ENCODE measurements at places on chromosomes 1 and 21.

DNA sequence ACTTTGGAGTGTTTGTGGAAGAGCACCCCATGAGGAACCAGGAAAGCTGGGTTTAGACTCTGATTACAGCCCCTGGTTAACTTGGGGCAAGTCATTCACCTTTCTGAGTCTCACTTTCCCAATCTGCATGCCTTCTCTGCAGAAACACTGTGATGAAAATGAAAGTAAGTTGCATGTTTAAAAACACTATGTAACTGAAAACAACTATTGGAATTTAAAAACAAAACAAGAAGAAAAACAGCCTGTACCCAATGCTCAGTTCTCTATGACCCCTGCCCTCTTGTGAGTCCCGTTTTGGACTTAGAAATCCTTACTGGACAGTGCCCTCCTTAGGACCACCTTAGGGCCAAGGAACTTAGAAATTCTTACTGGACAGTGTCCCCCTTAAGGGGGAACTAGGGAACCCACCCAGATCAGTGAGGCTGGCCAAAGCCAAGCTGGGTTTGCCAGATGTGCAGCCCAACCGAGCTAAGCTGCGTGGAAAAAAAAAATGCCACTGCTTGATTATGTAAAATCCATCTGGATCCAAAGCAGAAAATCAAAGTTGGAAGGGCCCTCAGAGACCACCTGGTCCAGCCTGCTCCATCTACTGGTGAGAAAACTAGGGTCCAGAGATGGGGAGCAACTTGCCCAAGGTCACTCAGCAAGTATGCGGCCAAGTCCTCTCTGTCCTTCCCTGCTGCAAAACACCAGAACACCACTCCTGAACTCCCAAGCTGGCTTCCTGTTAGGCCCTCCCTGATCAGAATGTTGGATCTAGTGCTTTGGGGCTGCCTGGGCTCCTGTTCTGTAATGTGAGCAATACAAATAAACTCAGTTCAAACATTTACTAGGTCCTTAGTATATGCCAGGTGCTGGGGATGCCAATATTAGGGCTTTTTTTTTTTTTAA is 77.7 kb downstream of the MRPL37 start:
- no peak for DNase-seq

GRCh38 chr1:59126366-59126765 is 170.5 kb upstream of the FGGY start:
- DNase-seq = no peak

DNA sequence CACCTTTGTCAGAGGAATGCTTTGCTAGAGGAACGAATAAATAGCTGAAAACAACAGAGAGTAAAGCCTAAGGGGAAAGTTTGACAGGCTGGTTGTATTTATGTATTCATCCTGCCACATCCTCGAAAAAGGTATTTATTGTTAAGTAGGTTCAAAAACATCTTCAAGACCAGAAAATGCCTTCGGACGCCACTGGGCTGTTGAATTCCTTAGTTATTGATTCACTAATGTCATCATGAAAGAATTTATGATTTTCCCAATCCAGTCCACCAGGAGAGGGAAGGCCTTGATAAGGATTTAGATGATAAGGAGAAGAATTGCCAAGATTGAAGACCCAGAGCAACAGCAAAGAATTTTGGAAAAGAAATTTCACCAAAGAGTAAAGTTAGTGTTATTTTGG is 35.2 kb upstream of the MAB21L3 start:
- DNase-seq = no peak

- DNase-seq = no peak
These were observed 24.8 kb downstream of the MARK1 start for GRCh38 chr1:220552672-220553260.

DNA sequence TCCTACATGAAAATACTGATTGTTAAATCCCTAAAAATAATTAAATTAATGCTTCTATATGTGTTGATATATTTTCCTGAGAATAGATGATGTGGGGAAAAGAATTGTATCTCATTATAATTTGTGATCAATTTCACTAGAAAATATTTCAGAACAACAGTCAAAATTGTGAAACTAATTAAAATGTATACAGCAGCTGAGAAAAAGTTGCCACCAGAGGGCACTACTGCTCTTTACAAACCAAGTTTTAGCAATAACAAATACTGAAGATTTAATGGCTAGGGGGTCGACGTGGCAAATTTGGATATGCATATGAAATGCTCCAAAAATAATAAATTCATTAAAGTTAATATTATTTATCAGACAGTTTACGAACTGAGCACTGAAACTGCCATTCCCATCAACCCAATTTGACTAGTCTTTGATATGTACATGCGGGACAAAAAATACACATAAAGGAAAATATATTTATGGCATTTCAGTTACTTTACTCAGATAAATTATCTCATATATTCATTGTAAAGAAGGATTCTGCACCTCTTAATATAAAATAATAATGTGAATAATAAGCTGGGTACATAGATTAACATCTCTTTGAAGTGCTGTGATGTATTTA is 96.3 kb upstream of the TMPRSS15 start:
- DNase-seq = peak; percentile 83

GRCh38 chr1:81954534-81955020 is 153.8 kb downstream of the ADGRL2 start:
- peak; percentile 69 for DNase-seq

DNA sequence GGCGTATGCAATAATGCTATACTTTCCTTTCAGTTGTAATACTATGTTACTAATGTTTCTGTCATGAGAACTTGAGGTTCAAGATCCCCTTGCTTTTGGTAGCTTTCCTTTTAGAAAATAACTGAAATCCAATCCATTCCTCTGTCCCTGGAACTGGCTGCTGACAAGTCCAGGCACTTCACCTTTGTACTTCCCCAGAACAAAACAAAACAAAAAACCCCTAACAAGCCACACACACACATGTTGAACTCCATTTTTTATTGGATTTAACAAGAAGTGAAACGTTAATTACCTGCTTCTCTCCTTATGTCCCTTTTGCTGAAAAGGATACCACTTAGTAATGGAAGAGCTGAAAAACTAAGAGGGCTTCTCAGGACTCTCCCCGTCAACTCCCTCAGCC is 26.1 kb upstream of the SDC3 start:
- DNase-seq = no peak

DNA sequence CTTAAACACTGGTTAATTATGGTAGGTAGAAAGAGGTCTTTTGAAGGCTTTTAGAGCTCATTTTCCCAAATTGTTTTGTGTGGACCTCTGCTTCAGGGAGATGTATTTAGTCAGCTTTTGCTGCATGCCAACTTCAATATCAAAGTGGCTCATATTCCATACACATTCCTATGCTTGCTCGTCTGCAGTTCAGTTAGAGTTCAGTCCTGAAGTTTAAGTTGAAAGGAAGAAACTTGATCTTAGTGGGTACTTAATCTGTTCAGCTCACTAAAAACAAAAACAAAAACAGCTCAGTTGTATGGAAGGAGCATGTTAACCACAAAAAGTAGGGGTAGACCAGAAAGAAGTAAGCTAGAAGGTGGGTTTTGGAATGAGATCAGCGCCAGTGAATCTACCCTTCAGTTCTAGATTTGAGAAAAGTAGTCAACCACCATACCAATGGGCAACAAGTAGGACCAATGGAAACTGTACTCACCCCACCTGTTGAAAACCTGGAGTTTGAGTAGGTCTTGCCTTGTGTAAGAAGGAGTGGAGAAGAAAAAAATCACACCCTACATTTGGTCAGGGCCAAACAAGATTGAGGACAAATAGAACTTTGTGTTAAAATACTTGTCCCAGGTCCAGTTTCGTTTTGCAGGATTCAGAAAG is 58.0 kb downstream of the LEPR start:
- DNase-seq = no peak

- DNase-seq = no peak
These were observed 71.4 kb upstream of the COG2 start for GRCh38 chr1:230570724-230571360.

DNA sequence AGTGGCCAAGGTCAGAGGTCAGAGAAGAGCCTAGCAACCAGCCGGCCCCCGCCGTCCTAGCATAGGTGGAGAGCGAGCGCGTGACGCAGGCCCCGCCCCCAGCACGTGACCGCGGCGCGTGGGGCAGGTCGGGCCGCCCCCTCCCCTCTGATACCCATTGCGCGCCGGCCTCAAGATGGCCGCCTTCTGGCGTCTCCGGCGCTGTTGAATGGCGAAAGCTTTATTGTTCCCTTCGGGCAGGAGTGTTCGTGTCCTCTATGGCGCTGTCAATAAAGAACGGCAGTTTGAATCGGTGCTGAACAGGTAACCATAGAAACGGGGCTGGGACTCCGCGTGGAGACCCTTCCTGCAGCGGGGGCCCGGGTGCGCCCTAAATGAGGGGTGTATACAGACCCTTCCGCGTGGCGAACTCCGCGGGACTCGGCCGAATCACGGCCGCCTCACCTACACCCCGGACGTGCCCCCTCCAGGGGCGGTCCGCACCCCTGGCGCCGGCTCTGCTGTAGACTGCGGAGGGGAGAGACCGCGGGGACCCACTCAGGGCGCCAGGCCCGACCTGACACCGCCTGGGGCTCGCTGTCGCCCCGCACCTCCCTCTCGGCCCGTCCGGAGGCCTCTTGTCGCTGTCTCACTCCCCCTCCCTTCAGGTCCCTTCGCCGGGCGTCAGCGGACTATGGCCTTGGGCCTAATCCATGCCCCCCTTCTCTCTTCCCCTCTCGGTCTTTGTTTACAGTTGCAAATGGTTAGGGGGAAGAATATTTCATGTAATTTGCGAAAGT is at the start of gene ZBTB40:
TSS of gene ZBTB40 (plus strand) at position 150 of the 779 bp plus-strand sequence. CDS start 38,098 bp downstream, outside the sequence.
- DNase-seq = peak; percentile 96

DNA sequence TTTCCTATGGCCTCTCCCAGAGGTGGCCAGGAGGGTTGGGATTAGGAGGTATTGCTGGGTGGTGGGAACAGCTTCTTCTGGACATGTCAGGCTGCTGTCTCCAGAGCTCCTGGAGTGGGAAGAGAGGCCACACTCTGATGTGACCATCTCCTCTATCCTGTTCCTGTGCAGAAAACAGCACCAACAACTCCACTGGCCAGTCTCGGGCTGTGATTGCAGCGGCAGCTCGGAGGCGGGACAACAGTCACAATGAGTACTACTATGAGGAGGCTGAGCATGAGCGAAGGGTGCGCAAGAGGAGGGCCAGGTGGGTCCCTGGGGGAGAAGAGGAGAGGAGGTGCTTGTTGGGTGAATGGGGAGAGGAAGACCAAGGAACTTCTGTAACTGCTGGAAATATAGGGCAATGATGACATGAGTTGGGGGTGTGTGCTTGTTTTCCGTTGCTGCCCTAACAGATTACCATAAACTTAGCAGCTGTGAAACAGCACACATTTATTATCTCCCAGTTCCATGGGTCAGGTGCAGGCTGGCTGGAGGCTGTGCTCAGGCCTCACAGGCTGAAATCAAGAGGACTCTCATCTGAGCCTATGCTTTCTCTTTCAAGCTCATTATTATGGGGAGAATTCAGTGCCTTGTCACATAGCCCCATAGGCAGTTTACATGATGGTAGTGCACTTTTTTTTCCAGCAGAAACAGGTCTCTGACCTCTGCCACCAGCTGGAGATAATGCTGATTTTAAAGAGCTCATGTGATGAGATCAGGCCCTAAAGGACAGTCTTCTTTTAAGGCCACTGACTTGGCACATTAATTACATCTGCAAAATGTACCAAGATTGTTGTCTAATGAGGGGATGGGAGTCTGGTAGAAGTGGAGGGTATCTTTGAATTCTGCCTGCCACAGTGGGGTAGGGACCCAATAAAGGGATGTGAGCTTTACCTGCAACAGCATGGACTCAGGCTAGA is 20.8 kb downstream of the VANGL2 start:
- DNase-seq = no peak

GRCh38 chr1:225572422-225572821 is 80.5 kb downstream of the ENAH start:
- no peak for DNase-seq

GRCh38 chr21:39350094-39351005 is 1.5 kb upstream of the HMGN1 start:
- no peak for DNase-seq

- DNase-seq = no peak
These were observed 445.3 kb upstream of the LRRC7 start for GRCh38 chr1:69122373-69122772.

DNA sequence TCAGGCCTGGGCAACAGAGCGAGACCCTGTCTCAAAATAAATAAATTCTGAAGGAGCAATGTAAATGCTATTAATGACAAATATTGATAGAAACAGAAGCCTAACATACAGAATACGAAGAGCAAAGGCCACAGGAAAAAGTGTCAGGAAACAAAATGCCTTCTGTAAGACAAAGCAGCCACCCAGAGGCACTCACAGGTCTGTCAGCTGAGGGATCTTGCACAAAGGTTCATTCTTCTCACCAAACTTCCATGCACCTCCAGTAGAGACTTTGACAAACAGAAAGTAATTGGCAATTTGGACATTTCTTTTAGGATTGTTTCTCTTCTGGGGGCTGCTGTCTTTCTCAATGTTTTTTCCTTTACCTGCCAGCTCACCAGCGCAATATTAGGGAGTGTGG is 1.2 kb upstream of the ALDH9A1 start:
- no peak for DNase-seq

DNA sequence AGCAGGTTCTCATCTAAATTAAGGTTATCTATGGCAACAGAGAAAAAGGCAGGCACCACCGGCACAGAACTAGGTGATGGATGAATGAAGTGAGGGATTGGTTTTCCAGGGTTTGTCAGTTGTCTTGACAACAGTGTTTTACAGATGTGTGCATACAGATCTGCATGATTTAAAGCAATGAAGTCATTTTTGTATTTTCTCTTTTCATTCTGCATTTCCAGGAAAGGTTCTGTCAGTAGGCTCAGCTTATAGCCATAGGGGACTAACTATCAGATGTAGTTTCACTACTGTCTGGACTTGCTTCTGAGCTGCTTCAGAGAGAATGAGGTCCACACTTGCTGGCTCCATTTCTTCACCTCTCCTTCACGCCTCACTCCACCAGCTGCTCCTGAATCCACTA is 98.2 kb upstream of the LMO4 start:
- DNase-seq = no peak

DNA sequence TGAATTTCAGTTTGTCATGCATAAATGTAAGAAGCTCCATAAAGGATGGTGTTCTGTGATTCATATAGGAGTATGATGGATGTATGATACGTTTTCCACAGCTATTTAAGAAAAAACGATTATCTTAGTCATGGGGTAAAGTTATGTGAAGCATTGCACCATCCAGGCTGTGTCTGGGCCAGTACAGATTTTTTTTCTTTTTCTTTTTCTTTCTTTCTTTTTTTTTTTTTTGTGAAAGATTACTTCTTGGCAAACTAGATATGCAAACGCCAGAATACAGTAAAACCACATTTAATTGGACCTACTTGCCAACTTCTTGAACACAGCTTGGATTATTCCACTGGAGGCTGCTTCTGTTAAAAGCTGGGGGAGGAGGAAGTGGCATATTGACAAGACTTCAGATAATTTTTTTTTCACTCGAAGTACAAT is 14.9 kb downstream of the ZBTB18 start:
- DNase-seq = no peak

DNA sequence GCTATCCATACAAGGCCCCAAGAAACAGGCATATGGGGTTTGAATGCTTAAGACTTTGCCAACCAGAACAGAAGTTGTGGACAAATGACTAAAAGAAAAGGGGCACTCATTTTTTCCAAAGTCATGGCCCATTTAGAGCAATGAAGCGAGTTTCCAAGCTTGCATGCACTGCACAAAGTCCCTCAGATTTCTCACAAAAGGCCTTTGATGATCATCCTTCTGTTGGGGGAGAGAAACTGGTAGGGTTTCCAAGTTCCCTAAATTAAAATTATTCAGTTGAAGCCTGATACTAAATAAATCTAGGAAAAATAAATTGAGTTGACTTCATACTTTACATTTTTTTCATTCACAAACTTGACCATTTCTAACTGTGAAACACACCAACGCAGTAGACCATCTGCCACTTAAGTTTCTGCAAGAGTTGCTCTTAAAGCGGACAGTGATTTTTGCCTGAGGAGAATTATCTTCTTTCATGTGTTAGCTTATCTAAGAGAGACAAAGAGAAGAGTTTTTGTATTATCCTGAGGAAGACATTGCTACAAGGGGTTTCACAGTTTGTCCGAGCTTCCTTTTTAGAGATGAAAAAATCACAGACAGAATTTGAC is 139.2 kb downstream of the SEC16B start:
- no peak for DNase-seq

All from NCI-H69 (cell line).